ENCODE measurements at places on chromosomes 2 and 18.
A peak's percentile ranks its signal among the peaks of the same experiment; 100 is the strongest.

GRCh38 chr2:204790076-204790475 is 244.8 kb downstream of the PARD3B start:
- DNase-seq = no peak

DNA sequence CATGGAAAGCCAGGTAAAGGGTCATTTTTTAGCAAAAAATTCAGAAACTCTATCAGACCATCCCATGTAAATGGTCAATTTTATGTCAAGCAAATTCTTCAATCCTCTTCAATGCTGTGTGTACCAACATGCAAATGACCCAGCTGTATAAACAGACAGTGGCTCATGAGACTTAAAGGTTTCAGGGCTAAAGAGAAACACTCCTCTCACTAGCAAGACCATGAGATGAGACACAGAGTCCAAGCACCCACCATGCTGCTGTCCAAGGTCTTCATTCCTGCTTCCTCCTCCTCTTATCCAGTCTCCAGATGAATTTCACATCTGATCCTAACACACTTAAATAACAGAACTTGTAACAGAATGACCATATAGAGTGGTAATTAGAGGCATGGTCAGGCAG is 30.8 kb upstream of the ONECUT2 start:
- no peak for DNase-seq

- DNase-seq = no peak
Measured at GRCh38 chr2:23092831-23093230, 292.1 kb upstream of the KLHL29 start.

DNA sequence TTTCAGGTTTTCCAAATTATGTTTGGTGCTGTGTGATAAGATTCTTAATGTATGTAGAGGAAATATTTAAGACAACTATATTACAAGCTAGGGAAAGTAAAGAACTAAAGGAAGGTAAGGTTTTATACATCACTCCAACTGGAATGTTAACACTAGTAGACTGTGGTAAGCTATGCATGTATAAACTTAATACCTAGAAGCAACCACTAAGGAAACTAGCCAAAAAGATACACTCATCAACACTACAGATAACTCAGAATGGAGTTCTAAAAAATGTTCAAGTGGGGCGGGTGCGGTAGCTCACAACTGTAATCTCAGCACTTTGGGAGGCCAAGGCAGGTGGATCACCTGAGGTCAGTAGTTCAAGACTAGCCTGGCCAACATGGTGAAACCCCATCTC is 37.8 kb upstream of the MALL start:
- no peak for DNase-seq

DNA sequence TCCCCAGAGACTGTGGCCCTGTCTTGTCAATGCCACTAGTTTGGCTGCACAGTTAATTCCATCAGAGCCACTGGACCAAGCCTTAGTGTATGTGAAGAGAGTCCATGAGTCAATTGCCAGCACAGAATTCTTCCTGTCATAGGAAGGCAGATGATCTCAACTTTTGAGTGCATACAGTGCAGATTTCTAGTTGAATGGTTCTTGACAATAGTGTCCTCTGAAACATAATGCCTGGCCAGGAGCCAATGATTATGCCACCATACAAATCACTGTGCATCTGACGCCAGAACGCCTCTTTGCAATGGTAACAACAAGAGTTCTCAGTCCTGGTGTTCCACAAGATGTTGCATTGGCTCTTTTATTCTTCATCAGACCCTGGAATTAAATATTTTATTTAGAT is 7.1 kb downstream of the NEUROD1 start:
- DNase-seq = no peak

- DNase-seq = no peak
Measured at GRCh38 chr18:43160509-43160908, 45.0 kb upstream of the RIT2 start.

GRCh38 chr2:226902041-226902966 is 66.5 kb downstream of the RHBDD1 start:
- DNase-seq = no peak

DNA sequence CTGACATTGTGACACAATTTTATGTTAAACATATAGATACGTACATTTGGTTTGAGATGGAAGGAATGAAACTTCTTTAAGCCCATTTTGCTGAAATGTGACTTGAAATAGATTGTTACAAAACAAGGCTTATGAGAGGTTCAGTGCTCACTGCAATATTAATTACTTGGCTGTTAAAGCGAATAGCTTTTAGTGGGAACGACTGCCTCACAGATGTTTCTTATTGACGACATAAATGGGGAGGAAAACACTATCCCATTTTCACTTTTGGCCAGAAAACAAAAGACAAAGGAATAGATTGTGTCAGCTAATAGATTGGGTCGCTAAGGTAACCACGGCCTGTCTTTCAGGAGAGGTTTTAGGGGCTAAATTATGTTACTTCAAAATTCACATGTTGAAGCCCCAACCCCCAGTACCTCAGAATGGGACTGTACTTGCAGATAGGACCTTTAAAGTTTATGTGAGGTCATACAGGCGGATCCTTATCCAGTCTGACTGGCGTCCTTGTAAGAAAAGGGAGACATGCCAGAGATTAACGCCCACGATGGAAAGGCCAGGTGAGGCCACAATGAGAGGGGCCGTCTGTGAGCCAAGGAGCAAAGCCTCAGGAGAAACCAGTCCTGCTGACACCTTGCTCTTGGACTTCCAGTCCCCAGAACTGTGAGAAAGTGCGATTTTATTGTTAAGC is 10.8 kb downstream of the INPP1 start:
- DNase-seq = no peak

- DNase-seq = no peak
Measured at GRCh38 chr2:1754461-1755170, 10.3 kb upstream of the PXDN start.

DNA sequence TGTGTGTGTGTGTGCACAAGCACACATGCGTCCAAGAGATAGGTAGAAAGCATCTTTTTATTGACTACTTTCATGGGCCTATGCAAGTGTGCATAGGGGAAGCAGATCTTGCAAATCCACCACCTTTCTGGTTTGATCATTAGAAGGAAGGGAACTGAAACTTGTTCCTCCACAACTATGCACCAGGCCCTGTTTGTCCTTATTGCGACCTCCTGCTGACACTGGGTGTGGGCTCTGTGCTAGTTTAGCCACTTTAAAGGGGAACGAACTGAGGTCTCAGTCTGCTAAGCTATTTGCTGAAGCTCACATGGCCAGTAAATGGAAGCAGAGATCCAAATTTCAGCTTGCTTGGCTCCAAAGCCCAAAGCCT is 32.1 kb upstream of the INSIG2 start:
- DNase-seq = no peak

- DNase-seq = no peak
Measured at GRCh38 chr2:206526416-206526815, 83.1 kb downstream of the ADAM23 start.

- DNase-seq = peak; percentile 69
Measured at GRCh38 chr2:54572636-54573536, 116.8 kb downstream of the SPTBN1 start.

GRCh38 chr2:168217920-168218319 is 29.5 kb downstream of the STK39 start:
- DNase-seq = no peak

- DNase-seq = peak; percentile 48
Measured at GRCh38 chr2:27720004-27720551, 51.4 kb upstream of the MRPL33 start.

GRCh38 chr2:119402645-119403560 is 28.8 kb upstream of the TMEM37 start:
- DNase-seq = no peak

- no peak for DNase-seq
Measured at GRCh38 chr18:24466771-24467170, 6.3 kb downstream of the HRH4 start.

DNA sequence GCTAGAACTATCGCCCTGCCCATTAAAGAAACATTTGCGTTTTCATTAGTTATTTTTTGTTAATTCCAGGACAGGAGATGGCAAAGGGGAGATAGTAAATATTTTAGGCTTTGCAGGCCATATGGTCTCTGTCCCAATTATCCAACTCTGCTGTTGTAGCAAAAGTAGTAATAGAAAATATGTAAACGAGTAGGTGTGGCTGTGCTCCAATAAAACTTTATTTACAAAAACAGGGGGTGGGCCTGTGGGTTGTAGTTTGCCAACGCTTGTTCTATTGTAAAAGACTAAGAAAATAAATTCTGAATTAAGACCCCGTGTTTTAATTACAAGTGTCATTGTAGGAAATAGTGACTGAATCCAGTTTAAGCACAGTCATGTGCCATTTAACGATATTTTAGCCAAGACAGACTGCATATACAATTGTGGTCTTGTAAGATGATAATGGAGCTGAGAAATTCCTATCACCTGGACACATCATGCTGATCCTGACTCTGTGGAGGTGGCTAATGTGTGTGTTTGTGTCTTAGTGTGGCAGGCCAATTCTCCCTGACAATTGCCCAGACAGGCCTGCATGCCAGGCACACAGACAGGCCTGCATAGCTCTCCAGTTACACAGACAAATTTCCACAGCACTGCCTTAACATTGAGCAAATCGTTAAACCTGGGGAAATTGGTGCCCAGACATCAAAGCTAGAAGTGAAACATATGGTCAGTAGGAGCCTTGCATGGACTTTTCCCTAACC is 76.4 kb downstream of the SKA1 start:
- DNase-seq = no peak

- no peak for DNase-seq
Measured at GRCh38 chr18:13253786-13254688, 35.5 kb downstream of the LDLRAD4 start.
